Activated T-helper 17 cell treated with anti-CD3 and anti-CD28 coated beads, Interleukin-2, amount 50 U/mL, for 72 hours (primary cell): ENCODE measurements at places on chromosomes 6 and 20. TPM values are rescaled to one million over a fixed set of nuclear protein-coding genes. Genes with fewer than 3 reads are reported as not detected.

The ATG5 gene
- 24.3 TPM for total RNA-seq

The RGS17 gene
- not detected for total RNA-seq

The CST7 gene
- total RNA-seq: 41.7 TPM

GRCh38 chr6:43115365-43115764 is 39.3 kb downstream of the PTK7 start:
- no peak for ATAC-seq

- no peak for ATAC-seq
These were observed 28.3 kb upstream of the TMEM200A start for GRCh38 chr6:130337534-130337933.
